ENCODE measurements at places on chromosomes 13 and 19.

DNA sequence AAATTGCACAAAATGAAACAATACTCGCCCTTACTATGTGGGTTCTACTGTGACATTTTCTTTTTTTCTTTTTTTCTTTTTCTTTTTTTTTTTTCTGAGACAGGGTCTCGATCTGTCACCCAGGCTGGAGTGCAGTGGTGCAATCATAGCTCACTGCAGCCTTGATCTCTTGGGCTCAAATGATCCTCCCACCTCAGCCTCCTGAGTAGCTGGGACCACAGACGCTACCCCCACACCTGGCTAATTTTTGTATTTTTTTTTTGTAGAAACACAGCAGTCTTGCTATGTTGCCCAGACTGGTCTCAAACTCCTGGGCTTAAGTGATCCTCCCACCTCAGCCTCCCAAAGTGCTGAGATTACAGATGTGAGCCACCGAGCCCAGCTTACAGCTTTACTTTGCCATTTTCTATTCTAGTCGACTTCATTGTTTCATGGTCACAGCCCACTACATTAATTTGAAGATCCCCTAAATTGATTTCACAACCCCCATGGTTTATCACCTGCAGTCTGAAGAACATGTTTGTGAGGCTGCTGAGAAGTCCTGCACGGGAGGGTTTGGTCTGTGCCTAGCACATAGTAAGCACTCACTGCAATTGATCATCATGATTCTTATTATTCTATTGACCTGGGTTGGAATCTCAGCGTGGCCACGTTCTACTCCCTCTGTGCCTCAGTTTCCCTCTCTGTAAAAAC, 3.8 kb downstream of the BCL3 start:
- H3K4me1 ChIP-seq = peaks cover 19% of the 10 kb centered on the region
- no peaks in the 10 kb centered on the region for H3K27me3 ChIP-seq
- peak overlapping the region; percentile 99 for H3K4me3 ChIP-seq
- no peak for ATAC-seq

DNA sequence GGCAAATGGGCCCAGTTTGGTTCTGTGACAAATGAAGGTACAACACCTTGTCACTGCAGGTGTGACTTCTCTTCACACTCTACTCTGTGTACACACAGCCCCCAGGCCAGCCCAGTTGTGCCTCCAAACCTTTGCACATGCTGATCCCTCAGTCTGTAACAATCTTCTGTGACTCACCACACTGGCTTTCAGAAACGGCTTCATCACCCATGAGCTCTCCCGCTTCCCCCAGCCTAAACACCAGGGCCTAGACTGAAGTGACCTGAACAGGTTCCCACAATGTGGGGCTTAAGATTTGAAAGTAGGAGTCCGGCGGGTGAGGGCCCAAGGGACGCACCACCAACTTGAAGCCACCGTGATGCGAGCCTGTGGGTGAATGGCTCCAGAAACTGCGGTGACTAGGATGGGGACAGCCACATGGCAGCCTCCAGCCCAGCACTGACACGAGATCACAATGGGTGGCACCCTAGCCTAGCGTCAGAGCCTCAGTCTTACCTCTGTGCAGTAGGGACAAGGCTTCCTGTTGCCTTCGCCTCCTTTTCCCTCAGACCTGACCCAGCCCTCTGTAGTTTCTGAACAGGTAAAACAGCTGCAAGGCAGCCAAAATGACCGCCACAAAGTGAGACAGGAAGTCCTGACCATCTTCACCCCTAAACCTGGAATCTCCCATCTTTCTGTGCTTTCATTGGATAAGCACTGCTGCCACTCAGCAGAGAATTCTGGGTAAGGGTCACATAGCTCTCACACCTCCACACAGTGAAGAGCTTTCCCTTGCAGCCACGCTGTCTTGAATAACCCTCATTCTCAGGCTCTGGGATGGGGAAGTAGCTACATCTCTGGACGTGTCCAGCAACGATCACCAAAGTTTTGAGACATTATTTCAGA, 34.2 kb upstream of the ZNF599 start:
- no peak overlapping the region for H3K4me3 ChIP-seq
- no peaks in the 10 kb centered on the region for H3K27me3 ChIP-seq
- no peaks in the 10 kb centered on the region for H3K4me1 ChIP-seq
- H3K36me3 ChIP-seq = no peaks in the 10 kb centered on the region
- no peak overlapping the region for H3K27ac ChIP-seq

GRCh38 chr13:99264051-99264450, 5.9 kb upstream of the GPR18 start:
- H3K27me3 ChIP-seq = no peaks in the 10 kb centered on the region
- ATAC-seq = no peak
- peak overlapping the region; percentile 38 for H3K4me3 ChIP-seq
- peaks cover 65% of the 10 kb centered on the region for H3K36me3 ChIP-seq
- H3K27ac ChIP-seq = peak overlapping the region; percentile 63

DNA sequence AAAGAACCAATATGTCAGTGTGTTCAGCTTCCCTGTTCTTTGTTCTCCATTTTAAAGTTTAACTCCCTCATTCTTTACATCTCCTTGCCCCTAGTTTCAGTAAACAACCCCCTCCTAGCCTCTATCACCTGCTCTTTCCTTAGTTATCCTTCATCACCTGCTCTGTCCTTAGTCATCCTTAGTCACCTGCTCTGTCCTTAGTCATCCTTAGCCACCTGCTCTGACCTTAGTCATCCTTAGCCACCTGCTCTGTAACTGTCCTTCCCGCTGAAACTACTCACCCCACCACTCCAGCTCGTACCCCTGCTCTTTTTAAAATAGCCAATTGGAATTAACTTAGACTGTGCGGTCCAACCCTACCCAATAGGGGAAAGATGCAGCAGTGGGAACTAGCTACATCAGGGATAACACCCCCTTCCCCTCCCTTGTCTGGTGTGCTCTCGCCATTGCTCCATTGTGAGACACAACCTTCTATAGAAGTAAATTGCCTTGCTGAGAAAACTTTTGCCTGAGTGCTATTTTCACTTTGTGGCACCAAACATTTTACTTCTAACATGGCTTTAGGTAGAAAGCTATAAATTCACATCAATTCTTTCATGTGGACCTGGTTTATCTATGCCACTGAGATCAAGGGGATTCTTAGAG, 16.2 kb downstream of the EDNRB start:
- H3K27ac ChIP-seq = no peak overlapping the region
- peaks cover 3% of the 10 kb centered on the region for H3K27me3 ChIP-seq
- H3K36me3 ChIP-seq = no peaks in the 10 kb centered on the region
- peak; percentile 80 for ATAC-seq
- no peak overlapping the region for H3K4me3 ChIP-seq
- no peaks in the 10 kb centered on the region for H3K4me1 ChIP-seq

- no peak for ATAC-seq
- no peak overlapping the region for H3K4me3 ChIP-seq
- no peaks in the 10 kb centered on the region for H3K4me1 ChIP-seq
- no peak overlapping the region for H3K27ac ChIP-seq
- no peaks in the 10 kb centered on the region for H3K36me3 ChIP-seq
Measured at GRCh38 chr13:109875746-109876145, 89.4 kb upstream of the IRS2 start.

Data from activated T-helper 17 cell treated with anti-CD3 and anti-CD28 coated beads, Interleukin-2, amount 50 U/mL, for 72 hours (primary cell).